Activated naive CD8-positive, alpha-beta T cell treated with anti-CD3 and anti-CD28 coated beads for 36 hours (primary cell): ENCODE measurements at places on chromosomes 4 and X.

DNA sequence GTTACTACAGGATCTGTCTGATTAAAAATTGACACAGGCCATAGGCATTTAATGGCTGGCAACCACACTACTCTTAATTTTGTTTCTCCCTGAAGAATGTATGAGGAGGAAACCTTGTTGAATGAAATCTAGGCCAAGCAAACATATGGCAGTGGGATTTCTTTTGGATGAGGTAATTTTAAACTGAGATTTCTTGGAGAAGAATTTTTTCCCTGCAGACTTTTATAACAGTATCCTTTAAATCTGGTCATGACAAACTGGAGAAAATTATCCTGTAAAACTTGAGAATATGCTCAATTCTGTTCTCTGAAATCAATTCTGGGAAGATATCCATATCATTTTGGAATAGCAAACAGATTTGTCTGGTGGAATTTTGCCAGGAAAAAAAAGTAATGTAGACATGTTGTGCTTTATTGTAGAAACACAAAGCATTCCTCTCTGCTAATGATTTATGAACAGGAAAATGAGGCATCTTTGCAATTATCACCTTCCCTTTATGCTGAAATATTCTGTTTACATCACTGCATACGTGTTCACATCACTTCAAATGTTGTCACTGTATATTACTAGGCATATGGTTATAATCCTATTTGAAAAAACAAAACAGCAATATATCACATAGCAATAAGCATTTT, 108.3 kb upstream of the ARSJ start:
- H3K4me3 ChIP-seq: no peak overlapping the region
- H3K27ac ChIP-seq: no peak overlapping the region
- no peak for DNase-seq

DNA sequence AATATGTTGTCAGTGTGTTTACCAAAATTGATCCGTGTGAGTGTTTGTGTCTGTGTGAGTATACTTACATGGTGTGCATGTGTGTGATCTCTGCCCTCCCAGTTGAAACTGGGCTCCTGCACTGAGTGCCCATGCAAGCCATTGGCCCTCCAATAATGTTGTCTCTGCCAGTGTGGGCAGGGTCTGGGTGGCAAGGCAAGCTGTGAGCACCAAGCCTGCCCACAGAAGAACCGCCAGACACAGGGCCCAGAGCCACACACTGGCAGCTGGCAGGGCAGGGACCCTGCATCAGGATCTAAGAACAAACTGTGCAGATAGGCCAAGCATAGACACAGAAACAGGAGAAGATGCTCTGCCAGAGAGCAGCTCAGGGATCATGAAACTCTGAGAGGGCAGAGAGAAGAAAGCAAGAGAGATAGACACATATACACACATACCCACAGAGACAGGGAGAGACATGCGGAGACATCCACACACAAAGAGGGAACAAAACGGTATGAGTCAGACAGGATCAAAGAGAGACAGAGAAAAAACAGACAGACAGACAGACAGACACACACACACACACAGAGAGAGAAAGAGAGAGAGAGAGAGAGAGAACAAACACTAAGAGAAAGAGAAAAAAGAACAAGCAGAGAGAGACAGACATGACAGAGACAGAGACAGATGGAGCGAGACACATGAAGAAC, 555.0 kb downstream of the MID1IP1 start:
- no peak for DNase-seq
- no peaks in the 10 kb centered on the region for H3K27me3 ChIP-seq
- peaks cover 1% of the 10 kb centered on the region for H3K36me3 ChIP-seq
- H3K27ac ChIP-seq: peak overlapping the region; percentile 4
- peaks cover 12% of the 10 kb centered on the region for H3K4me1 ChIP-seq

DNA sequence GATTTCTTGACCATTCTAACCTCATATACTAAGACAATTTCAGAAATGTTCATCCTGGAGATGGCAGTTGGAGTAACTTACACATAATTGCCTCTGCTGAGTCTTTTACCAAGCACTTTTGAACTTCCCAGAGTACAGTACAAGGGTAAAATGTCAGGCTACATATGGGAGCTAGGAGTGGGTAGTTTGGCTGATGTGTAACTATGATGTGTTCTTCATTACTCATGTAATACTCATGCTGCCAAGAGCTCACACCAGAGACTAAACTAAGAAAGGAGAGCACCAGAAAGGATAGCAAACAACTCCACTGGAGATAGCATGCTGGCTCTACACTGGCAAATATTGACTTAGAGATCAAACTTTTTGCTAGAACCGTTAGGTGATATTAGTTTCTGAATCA, 194.0 kb downstream of the PDGFRA start:
- no peak overlapping the region for H3K27ac ChIP-seq
- H3K4me3 ChIP-seq: no peak overlapping the region
- H3K36me3 ChIP-seq: no peaks in the 10 kb centered on the region
- no peaks in the 10 kb centered on the region for H3K4me1 ChIP-seq

GRCh38 chrX:42176789-42177188, 253.4 kb upstream of the CASK start:
- H3K4me1 ChIP-seq: no peaks in the 10 kb centered on the region

DNA sequence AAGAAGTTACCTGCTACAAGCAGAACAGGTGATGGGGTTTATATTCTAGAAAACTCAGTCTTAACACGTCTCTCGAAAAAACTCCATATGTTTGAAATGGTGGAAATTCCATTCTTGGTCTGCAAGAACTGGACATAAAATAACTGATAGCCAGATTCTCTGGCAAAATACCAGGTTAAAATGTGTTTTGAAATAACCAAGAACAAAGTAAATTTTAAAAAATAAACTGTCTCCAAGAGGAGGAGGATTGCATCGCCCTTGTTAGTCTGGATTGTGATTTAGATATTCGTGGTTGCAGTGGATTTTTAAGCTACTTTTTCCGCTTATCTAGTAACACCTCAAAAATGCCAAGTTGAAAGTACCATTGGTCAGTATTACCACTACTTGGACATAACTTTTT, 40.8 kb downstream of the CENPU start:
- H3K4me3 ChIP-seq: no peak overlapping the region
- peaks cover 33% of the 10 kb centered on the region for H3K36me3 ChIP-seq
- H3K27me3 ChIP-seq: no peaks in the 10 kb centered on the region
- no peak overlapping the region for H3K27ac ChIP-seq

GRCh38 chr4:4328840-4329239, 38.8 kb downstream of the ZBTB49 start:
- DNase-seq: no peak
- H3K36me3 ChIP-seq: no peaks in the 10 kb centered on the region

DNA sequence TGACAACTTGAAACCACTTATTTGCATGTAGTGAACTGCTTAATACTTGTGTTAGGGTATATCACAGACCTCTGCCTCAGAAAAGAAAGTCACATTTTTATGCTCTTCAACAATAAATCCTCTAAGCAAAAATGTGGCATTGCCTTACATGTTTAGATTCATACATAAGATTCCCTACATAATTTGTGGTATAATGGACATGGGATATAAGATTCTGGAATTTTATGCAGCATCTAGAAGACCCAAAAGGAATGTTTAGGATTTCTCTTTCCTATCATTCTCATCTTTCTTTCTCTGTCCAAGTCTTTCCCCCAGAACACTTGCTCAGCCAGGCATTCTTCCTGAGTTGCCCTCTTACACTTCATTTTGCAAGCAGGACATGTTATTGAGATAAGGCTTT, 37.7 kb upstream of the TET2 start:
- no peaks in the 10 kb centered on the region for H3K36me3 ChIP-seq
- H3K27me3 ChIP-seq: peaks cover 9% of the 10 kb centered on the region
- H3K4me3 ChIP-seq: no peak overlapping the region
- no peaks in the 10 kb centered on the region for H3K4me1 ChIP-seq
- no peak for DNase-seq
- no peak overlapping the region for H3K27ac ChIP-seq

- no peaks in the 10 kb centered on the region for H3K36me3 ChIP-seq
- no peak overlapping the region for H3K27ac ChIP-seq
- no peak overlapping the region for H3K4me3 ChIP-seq
- no peaks in the 10 kb centered on the region for H3K4me1 ChIP-seq
Observed at GRCh38 chrX:126141014-126141413, 25.1 kb downstream of the DCAF12L2 start.

DNA sequence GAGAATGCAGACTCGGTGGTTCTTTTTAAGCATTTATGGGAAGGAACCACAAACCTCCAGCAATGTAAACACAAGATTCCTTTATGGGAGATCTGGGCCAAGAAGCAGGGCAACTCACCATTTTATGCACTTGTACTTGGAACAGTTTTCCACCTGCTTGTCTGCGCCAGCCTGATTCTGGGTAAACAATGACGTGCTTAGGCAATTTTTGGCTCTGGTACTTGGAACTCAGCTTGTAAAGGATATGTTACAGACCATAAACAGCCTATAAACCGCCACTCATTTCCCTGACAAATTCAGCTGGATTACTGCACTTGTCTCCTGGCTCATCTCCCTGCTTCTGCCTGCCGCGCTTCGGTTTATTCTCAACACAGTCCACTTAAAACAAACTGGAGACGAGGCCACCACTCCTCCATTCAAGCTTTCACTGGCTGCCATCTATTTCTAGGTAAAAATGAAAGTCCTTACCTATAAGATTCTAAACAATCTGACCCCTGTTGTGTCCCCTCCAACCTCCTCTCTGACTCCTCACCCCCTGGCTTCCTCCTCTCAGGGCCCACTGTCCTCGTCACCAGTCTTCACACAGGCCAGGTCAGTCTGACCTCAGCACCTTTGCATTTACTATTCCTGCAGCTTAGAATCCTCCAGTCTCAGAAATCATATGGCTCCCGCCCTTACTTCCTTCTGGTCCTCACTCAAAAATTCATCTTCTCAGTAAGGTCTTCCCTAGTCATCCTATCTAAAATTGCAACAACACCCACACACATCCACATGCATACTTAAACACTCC, 205.9 kb upstream of the GALNT7 start:
- no peaks in the 10 kb centered on the region for H3K4me1 ChIP-seq
- no peak for DNase-seq
- H3K27me3 ChIP-seq: peaks cover 12% of the 10 kb centered on the region
- no peak overlapping the region for H3K27ac ChIP-seq
- H3K4me3 ChIP-seq: no peak overlapping the region

GRCh38 chrX:100586747-100587146, 2.0 kb downstream of the TNMD start:
- no peaks in the 10 kb centered on the region for H3K36me3 ChIP-seq
- peaks cover 13% of the 10 kb centered on the region for H3K27me3 ChIP-seq
- H3K27ac ChIP-seq: no peak overlapping the region
- no peak for DNase-seq
- no peaks in the 10 kb centered on the region for H3K4me1 ChIP-seq
- H3K4me3 ChIP-seq: no peak overlapping the region

GRCh38 chr4:131488772-131489171, 1660.3 kb upstream of the PCDH10 start:
- H3K36me3 ChIP-seq: no peaks in the 10 kb centered on the region
- H3K4me1 ChIP-seq: no peaks in the 10 kb centered on the region
- H3K27ac ChIP-seq: no peak overlapping the region
- H3K4me3 ChIP-seq: no peak overlapping the region
- H3K27me3 ChIP-seq: no peaks in the 10 kb centered on the region

GRCh38 chrX:130523460-130524394, 121.9 kb downstream of the RBMX2 start:
- peak overlapping the region; percentile 48 for H3K4me3 ChIP-seq
- no peak for DNase-seq
- peaks cover 5% of the 10 kb centered on the region for H3K27me3 ChIP-seq
- H3K27ac ChIP-seq: no peak overlapping the region

DNA sequence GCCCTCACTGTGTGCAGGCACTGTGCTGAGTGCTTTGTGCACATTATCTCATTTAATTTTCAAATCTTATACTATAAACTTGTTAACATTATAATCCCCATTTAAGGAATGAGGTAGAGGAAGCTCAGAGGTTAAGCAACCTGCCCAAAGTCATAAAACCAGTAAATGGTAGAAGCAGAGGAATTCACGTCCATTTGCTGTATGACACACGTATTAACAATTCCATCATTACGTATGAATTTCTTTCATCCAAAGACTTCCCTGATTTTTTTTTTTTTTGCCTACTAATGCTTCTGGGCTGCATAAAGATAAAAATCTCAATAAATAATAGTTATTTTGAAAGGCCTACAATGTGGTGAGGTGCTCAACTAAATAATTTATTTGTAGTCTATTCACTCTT, 64.5 kb upstream of the H2AZ1 start:
- H3K27ac ChIP-seq: no peak overlapping the region
- H3K36me3 ChIP-seq: no peaks in the 10 kb centered on the region
- peaks cover 10% of the 10 kb centered on the region for H3K4me1 ChIP-seq
- H3K4me3 ChIP-seq: no peak overlapping the region
- H3K27me3 ChIP-seq: no peaks in the 10 kb centered on the region
- no peak for DNase-seq

DNA sequence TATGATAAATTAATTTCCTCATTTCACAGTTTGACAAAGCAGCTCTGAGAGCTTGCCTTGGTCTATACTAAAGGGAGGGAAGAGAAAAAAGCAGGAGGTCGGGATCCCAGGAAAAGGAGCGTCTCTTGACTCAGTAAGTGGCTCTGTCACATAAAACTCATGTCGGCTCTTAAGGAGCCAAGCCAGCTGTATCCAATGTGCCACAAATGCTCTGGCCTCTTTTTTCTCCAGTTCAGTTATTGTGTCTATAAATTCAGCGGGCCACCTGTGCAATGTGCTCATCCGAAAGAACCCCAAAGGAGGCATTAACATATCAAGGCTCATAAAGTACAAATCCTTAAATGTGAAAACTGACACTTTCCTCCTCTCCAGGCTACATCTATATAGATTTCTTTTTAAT, 337.7 kb upstream of the FAM241A start:
- no peak for DNase-seq
- no peaks in the 10 kb centered on the region for H3K36me3 ChIP-seq
- H3K27me3 ChIP-seq: no peaks in the 10 kb centered on the region
- no peaks in the 10 kb centered on the region for H3K4me1 ChIP-seq
